Naive thymus-derived CD4-positive, alpha-beta T cell (primary cell): ENCODE measurements at places on chromosomes 5 and 9. TPM values are rescaled to one million over a fixed set of nuclear protein-coding genes. Genes with fewer than 3 reads are reported as not detected.

GRCh38 chr5:169796731-169797130 lies 159.7 kb downstream of the DOCK2 start:
- H3K4me1 ChIP-seq = no peaks in the 10 kb centered on the region
- no peak overlapping the region for H3K27ac ChIP-seq
- H3K4me3 ChIP-seq = no peak overlapping the region
- no peaks in the 10 kb centered on the region for H3K27me3 ChIP-seq
- DNase-seq = no peak

- H3K4me1 ChIP-seq = peaks cover 45% of the 10 kb centered on the region
- H3K4me3 ChIP-seq = no peak overlapping the region
- DNase-seq = no peak
- no peaks in the 10 kb centered on the region for H3K36me3 ChIP-seq
- no peak overlapping the region for H3K27ac ChIP-seq
Observed at GRCh38 chr9:127858041-127858512, 3.6 kb upstream of the ENG start.

GRCh38 chr5:132293992-132294727 lies at the start of gene SLC22A4:
Gene SLC22A4, plus strand, starts transcription at chr5:132294394. Its CDS starts 223 bp downstream, at chr5:132294617.
- H3K4me1 ChIP-seq = peaks cover 8% of the 10 kb centered on the region
- no peaks in the 10 kb centered on the region for H3K27me3 ChIP-seq
- H3K36me3 ChIP-seq = no peaks in the 10 kb centered on the region

EQTN gene
- not detected for total RNA-seq

CAMK4 gene
- 108 and 118 TPM in 2 replicates for total RNA-seq

PCDHA5 gene
- not detected in 2 replicates for total RNA-seq

LHX3 gene
- total RNA-seq = not detected
